ENCODE measurements at places on chromosomes 7 and 10.

- no peak for DNase-seq
These were observed 77.5 kb upstream of the SORCS3 start for GRCh38 chr10:104563548-104563947.

DNA sequence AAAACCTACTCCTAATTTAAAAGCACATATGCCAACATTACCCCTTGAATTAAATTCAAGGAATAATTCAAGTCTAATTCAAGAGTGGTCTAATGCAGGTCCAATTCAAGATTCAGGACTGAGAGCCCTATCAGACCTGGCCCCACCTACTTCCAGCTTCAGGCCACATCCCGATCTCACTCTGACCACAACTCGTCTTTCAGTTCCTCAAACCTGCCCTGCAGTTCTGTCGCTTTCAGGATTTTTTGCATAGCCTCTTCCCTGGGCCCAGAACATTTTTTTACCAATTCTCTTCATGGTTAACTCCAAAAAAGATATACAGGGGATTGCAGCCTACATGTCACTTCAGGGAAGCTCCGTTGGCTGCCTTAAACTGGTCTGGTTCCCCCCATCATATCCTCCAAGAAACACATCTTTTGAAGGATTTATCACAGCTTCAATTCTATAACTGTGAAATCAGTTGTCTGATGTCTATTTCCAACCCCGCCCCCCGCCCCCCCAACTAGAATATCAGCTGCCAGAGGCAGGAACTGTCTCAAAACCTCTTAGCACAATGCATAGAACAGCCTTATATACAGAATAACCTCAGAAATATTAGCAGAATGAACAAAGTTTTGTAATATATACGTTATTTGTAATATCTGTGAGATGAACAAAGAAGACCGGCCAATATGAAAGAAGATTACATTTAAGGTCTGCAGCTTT lies 20.8 kb downstream of the CCDC6 start:
- peak; percentile 61 for DNase-seq

DNA sequence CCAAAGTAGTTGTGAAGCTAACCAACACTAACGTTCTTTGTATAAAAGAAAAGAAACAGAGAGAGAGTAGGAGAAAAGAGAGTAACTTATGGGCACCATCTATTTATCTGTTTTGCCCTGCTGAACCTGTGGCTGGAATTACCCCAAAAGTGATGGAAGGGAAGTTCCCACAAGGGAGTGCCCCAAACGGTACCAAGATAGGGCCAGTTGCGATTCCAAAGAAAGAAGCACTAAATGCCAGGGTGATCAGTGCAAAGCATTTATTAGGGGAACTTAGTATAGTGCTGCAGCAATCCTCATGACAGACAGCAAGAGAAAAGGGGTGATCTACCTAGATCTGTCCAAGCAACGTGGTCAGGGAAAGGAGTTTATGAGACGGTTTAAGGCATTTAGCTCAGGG lies 190.2 kb downstream of the SORCS3 start:
- DNase-seq: no peak

GRCh38 chr10:3747248-3747960 lies 37.6 kb downstream of the KLF6 start:
- no peak for DNase-seq

GRCh38 chr7:67549126-67549525 lies 552.5 kb downstream of the TYW1 start:
- no peak for DNase-seq

- DNase-seq: no peak
These were observed 48.3 kb downstream of the OAT start for GRCh38 chr10:124370426-124370825.

- no peak for DNase-seq
These were observed 586.5 kb upstream of the NRG3 start for GRCh38 chr10:81288544-81288943.

DNA sequence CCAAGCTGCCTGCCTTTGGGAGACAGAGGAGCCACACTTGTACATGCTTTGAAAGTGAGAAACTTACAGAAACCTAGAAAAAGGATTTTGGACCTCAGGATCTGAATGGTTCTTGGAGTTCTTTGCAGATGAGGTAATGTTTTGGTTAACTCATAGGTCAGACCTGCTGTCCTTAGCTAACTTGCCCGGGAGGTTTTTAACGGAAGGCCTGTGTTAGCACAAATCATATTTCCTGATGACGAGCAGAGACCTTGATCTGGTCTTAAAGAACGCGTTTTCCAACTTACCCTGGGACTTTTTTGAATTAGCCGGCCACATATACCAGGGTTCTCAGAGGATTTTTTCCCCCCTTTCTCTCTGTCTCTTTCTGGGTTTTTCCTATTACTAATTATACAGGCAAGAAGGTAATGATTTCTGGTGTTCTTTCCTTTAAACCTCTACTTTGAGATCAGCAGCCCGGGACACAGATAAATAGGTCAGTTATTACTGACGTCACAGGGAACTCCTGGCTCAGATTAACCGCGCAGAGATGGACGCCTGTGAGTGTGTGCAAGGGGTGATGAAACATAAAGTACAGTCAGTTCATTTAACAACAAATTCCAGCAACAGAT lies 101.7 kb upstream of the KLF6 start:
- no peak for DNase-seq

DNA sequence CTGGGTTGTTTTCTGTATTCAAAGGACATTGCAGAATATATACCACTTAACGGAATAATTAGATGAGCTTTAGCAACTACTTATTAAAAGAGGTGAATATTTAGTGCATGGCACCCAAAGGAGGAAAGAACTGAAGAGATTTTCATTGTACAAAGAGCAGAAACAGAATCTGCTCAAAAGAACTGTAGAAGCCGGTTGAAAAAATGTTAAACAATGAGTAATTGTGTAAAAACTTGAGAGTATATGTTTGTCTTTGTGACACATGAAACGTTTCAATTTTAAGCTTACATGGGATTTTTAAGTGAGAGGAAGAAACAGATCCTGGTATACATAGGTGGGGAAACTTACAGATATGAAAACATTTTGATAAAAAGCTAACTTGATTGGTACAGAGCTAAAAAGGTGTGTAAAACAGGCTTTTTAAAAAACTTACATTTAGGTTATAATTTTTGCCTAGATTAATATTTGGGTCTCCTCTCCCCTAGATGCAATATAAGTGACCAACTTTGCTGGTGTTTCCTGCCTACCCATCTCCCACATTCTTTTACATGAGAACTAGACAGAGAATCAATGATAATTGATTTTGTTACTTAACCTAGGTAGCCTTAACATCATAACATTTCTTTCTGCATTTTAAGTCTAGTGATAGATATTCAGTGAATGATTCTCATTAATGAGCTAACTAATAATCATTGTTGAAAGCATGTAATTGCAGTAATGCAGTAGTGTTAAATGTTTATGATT lies 6.8 kb downstream of the ARL5B start:
- no peak for DNase-seq

DNA sequence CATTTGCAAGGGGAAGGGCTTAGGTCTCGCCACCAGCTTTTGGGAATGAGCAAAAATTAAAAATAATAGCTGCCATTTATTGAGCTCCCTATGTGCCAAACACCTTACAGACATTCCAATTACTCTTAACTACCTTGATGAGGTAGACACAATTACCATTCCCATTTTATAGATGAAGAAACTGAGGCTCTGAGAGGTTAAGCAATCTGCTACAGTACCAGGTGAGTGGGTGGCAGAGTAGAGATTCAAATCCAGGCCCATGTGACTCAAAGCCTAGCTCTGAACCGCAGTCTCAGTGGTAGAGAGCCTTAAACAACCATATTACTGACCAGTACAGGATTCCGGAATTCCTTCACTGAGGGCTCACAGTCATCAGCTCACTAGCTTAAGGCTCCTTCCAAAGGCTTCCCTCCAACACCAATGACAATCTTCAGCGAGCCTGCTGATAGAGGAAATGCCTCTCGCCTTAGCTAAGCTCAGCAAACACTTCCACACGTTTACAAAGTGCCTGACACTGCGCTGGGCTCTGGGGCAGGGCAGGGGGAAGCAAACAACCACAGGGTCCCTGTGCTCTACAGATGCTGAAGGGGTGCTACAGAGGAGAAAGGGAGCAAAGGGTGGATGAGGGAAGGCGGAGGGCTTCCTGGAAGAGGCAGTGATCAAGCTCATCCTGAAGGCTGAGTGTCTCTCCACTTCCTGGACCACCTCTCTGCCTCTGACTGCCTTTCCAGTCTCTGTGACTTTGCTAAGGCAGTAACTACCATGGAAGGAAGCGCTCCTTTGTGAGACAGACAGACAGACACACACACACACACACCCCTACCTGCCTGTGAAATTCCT lies 7.4 kb downstream of the LRRC20 start:
- no peak for DNase-seq

- no peak for DNase-seq
These were observed 180.5 kb upstream of the PRSS58 start for GRCh38 chr7:142438235-142438922.

DNA sequence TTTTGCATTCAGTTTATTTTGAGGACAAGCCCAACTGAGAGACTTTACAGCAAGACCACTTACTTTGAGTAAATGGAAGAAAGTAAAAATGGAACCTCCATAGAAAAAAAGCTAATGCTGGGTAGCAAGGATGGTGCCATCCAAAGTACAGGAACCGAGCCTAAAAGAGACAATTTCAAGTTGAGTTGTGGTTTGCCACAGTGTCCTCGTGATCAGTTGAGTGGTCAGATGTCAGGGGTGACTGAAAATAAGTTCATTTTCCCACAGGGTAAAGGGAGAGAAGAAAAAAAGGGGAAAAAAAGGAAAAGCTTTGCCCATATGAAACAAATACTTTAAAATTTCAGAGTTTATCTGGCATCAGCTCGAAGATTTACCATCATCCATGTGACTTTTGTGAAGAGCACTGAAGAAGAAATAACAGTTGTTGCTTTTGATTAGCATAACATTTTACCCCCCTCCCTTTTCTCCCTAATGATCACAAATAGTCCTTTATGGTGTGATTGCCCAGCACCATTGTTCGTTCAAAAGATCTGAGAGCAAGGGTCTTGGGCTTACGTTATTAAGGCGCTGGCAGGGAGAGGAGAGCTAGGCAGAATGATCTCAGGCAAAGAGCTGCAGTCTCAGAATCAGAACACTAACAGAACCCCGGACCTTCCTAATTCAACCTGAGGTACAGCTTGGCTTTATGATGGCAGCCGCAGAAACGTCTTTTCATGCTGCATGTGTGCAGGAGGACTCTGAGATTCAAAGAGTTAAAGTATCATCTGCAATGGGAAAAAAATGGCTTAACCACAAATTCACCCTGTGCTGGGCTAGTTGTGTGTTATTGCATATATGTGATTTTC lies 338.1 kb downstream of the RNLS start:
- DNase-seq: no peak

DNA sequence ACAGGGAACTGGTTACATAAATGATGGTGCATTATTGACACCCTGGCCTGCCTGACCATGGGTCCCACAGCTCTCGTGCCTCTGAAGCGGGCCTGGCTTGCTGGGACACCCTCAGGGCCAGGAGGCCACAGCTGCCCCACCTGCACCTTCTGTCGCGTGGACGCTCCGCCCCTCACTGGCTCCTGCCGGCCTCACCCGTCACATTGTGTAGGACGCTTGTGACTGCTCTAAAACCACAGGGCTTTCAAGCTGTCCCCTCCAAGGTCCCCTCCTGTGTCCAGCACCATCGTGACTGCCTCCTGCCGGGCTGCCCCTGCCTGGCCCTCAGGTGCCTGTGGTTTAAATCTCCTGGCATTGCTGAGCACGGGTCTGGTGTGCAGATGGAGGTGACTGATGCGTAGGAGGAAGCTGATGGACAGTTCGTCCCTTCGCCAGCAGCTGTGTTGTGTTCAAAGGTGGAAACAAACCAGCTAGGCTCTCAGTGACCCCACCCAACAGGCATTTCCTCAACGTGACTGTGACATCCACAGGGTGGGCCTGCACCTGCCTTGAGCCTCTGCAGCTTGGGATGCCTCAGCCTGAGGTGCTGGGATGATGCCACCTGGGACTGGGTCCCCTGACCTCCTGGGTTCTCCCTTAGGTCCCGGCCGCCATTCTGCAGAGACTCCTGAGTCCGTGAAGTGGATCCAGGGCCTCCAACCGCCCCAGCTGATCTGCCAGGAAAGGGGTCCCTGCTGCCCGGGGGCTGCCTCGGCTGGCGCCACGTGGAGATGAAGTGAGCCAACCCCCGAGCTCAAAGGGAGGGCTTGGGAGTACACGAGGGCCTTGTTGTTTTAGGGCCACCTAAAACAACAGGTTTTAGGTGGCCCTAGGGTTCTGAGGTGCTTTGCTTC lies 148.5 kb downstream of the WDR37 start:
- no peak for DNase-seq

DNA sequence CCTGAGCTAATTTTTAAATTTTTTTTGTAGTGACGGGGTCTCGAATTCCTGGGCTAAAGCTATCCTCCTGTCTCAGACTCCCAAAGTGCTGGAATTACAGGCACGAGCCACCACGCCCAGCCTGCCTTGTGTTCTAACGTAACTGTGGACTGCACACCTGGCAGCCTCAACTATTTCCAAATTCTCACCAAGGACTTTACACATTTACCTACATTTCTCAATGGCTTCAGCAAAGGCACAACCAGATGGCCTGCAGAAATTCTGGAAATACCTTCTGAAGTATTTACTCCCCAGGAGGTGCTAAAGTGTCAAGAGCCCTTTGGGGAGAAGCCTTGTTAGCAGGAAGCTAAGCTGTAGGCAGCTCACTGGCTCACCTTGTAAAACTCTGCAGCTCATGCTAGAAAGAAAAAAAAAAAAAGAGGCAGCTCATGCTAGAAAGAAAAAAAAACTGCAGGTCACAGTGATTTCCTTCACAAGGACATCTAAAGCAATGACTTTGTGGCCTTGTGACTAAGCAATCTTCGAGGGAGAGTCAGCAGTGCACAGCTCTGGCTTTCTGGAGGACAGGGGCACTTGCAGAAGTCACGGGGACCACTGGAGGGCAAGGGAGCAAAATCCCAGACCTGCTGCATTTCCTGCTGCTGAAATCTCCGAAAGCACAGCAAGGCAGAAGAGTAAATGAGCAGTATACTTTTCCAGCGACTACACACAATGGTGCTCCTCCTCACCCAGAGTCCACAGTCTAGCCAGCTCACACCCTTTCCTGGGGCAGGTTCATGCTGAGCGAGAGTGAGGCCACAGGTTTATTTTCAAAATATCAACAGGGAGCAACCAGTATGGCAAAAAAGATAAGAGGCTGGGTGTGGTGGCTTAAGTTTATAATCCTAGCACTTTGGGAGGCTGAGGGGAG lies 40.4 kb downstream of the BAIAP2L1 start:
- no peak for DNase-seq

GRCh38 chr7:103480771-103481170 lies 34.8 kb upstream of the SLC26A5 start:
- DNase-seq: no peak

DNA sequence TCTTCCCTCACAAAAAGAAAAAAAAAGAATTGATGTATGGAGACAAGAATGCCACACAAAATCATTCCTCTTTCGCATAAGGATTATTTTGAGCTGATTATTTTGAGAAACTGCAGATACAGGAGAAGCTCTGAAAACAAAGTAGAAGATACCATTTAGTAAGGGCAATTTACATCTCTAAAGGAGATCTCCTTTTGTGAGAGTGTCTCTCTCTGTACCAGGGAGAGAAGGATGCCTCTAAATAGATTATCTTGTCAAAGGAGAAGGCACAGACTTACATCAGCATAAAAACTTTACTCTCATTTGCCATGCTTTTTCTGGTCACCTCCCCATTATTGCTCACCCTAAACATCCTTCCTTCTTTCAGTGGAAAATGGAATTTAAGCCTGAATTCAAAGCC lies 747.9 kb upstream of the COBL start:
- DNase-seq: no peak

GRCh38 chr7:151137076-151137675 lies 30.3 kb downstream of the GBX1 start:
- DNase-seq: no peak

- DNase-seq: no peak
These were observed 9.1 kb upstream of the DMBT1 start for GRCh38 chr10:122551450-122551849.

All from GM19239 (cell line).